Activated T-cell treated with anti-CD3 and anti-CD28 coated beads, Interleukin-2, amount 50 U/mL, for 4 hours (primary cell): ENCODE measurements at places on chromosomes 7 and 10. TPM values are rescaled to one million over a fixed set of nuclear protein-coding genes. Genes with fewer than 3 reads are reported as not detected.

DNA sequence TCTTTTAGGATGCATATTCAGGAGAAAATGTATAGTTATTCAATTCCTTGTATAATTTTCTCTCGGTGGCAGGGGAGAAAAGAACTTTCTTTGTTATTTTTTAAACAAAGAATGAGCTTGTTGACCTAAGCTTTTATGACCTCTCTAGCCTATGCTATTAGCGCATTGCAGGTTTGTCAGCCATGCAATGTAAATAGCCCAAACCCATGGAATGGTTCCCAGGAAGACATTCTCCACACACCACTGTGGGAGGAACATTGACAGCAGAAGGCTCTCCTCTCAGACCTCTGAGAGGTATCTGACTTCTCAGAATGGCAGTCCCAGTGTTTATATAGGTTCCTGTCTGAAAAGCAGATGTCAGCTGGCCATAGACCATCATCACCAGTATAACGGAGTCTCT, 19.6 kb upstream of the AGBL3 start:
- DNase-seq: no peak

- DNase-seq: no peak
Observed at GRCh38 chr7:50712252-50713122, 70.2 kb downstream of the GRB10 start.

GRCh38 chr7:92075455-92076158, 58.7 kb downstream of the CYP51A1 start:
- DNase-seq: no peak

DNA sequence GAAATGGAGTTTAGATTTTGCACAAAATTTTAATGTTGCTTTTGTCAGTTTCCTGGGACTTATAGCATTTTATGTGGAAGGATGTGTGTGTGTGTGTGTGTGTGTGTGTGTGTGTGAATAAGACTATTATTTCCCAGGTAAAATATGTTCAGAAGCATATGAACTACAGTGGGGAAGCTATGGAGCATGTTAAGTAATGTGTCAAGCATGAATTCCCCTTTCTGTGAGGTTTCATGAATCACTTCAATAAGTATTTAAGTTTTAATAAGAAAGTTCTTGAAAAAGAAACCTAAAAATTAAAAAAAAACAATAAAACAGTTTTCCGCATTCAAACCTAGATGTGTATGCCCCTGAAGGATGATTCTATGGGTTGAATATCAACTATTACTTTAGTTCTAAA, 693 bp downstream of the CREB5 start:
- no peak for DNase-seq

DNA sequence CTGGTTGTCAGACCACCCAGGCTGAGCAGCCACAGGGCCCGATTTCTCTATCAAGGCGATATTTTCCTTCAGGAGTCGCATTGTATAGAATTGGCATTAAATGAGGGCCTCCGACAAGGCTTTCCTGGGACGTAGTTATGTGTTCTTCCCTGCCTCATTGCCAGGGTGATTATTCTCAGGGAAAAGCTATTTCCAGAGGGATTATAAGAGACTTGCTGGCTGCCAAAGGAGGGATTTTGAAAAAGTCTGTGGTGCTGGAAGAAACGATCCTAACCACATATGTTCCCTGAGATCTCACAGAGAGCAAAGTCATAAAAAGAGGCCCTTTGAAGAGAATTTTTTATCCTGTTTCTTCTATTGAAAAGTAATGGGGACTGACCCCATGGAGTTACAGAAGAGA, 27.7 kb upstream of the SDHAF3 start:
- DNase-seq: no peak

- DNase-seq: no peak
Observed at GRCh38 chr7:149864751-149865150, 9.0 kb upstream of the ATP6V0E2 start.

- DNase-seq: no peak
Observed at GRCh38 chr7:31872545-31873370, 185.7 kb downstream of the PPP1R17 start.

DNA sequence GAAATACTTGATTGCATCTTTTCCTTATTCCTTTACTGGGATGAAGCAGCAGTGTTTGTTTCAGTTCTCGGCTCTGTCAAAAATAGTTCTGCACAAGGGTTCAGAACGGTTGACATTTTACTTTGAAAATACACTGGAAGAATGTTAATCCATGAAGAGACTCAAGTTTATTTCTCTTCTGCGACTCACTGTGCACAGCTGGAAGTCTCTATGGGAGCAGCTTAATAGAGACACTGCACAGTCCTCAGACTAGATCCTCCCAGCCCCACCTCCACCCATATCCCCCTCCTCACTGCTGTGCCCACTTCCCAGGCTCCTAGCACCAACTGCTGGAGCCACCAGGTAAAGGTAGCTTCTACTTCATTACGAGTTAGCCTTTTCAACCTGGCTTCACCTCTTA, 517.8 kb downstream of the GRID1 start:
- no peak for DNase-seq

- no peak for DNase-seq
Observed at GRCh38 chr7:35521941-35522340, 173.0 kb downstream of the HERPUD2 start.

- DNase-seq: no peak
Observed at GRCh38 chr10:127300868-127301321, 104.5 kb upstream of the INSYN2A start.

GRCh38 chr10:73926152-73926764, 15.3 kb downstream of the PLAU start:
- no peak for DNase-seq

GRCh38 chr10:121079226-121079625, 228.1 kb downstream of the WDR11 start:
- no peak for DNase-seq

DNA sequence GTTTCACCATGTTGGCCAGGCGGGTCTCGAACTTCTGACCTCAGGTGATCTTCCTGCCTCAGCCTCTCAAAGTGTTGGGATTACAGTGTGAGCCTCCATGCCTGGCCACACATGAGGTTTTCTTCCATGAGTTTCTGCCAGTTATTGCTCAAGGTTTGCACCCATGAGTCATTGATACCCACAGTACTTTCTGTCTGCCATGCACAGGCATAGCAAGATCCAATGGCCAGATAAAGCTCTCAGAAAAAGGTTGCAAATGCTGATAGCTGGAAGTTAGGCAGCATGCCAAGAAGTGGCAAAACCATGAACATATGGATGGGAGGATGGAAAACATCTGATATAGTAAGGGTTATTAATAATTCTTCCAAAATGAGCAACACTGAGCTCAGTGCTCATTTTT, 298.7 kb upstream of the NRG3 start:
- no peak for DNase-seq

DNA sequence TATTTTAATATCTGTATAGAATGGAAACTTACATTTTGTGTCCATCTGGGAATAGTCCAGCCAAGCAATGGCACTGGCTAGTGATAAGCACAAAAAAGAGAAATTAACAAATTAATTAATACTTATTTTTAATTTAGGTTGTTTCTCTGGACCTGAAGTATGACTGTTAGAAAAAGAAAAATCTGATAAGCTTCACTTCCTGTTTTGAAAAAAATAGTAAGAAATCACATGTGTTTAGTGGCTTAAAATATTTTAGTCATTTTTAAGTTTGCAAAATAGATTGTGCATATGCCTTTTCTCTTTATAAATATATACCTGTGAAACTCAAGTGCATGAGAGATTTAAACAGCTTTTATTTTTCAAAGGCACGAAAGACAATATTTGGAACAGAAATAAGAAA, 50.1 kb upstream of the CREB5 start:
- DNase-seq: no peak

GRCh38 chr10:58665361-58665760, 152.7 kb downstream of the BICC1 start:
- DNase-seq: no peak

GRCh38 chr10:98419469-98420261, 4.7 kb upstream of the PYROXD2 start:
- no peak for DNase-seq

DNA sequence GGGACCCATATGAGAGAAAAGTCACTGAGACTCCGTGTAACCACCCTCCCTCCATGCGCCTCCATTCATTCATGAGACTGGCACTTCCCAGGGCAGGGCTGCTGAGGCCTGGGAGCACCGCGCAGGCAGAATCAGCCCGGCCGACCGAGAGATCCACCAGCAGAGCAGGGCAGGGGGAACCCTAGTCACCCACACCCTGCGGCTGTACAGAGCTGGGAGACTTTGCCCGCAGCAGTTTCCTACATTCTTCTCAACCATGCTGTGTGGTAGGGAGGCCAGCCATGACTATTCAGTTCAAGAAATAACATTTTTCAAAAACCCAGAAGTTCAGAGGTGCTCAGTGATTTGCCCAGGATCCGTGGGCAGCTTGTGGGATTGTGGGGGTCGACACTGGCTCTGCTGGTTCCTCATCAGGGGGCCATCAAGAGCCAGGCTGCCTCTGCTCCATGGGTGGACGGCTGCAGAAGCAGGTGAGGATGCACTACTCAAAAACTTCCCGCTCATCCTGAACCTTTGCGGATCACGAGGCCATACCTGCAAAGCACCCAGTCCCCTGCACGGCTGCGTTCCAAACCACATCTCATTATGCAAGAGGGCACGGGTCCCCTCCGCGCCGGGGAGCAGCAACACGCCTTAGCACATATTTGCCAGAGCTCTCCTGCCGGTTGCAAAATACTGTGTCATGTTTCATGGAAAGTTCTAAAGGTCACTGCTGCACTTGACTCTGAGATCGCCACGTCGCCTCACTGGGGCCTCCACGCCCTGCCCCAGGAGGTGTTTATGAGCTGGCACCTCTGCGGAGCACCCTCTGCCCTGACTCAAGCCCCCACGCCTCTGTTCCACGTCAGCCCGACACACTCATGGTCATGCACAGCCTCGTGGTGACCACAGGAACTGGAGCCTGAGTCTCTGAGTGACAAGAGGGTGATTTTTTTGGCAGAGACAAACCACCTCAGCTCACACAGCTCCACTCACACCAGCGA, 132.0 kb downstream of the PRKAG2 start:
- no peak for DNase-seq

DNA sequence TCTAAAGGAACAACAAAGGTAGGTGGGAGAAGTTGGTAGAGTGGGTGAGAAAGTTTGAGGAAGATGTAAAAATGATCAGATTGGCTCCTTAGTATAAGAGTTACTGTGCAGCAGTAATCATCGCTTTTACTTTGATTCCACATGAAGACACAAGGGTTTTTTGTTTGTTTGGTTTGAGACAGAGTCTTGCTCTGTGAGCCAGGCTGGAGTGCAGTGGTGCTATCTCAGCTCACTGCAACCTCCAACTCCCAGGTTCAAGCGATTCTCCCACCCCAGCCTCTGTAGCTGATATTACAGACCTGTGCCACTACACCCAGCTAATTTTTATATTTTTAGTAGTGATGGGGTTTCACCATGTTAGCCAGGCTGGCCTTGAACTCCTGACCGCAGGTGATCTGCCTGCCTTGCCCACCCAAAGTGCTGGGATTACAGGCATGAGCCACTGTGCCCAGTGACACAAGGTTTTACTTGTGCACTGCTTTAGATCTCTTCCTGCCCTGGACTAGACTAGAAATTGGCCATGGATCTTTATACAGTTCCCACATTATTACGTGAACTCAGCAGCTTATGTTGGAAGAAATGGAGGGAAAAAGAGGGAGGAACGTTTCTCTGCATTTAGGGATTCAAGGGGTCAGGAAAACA, 10.7 kb downstream of the LUC7L2 start:
- DNase-seq: no peak

DNA sequence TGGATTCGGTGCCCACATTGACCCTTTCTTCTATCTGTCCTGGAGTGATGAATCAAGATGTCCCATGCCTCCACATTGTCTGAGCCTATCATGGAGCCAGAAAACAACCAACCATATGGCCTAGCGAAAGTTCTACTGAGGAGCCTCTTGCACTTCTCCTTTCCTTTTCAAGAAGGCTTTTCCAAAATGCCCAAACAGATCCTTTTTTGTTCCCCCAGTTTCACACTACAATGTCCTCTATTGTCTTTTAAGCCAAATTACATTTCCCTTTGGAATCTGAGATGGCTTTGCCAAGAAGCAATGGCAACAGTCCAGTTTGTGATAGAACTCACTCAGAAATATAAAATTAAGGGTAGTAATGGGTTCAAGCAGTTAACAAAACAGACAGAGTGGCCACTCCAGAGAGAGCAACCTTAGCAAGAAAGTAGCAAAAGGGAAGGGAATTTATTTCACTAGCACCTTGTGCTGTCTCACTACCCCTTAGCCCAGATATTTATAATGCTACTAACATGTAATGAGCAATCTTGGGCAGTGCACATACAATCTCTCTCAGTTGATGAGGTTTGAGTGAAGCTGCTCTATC, 194.6 kb upstream of the PDE1C start:
- no peak for DNase-seq

GRCh38 chr10:83736008-83736407, 403.3 kb upstream of the GHITM start:
- DNase-seq: no peak

DNA sequence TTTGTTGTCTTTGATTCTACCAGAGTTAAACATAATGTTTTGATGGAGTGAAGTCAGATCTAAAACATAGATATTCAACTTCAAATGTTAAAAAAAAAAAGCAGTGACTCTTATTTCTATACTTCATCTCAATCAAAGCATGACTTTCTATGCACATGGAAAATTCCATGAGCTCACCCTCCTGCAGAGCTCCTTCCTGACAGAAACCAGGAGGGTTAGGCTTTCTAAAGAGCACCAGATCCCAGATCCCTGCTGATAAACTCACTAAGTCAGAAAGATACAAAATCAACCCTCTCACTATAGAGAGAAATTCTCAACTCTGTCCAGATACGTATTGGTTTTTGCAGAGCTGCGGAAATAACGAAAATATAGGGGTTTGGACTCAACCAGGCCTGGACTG, 122.6 kb downstream of the FAM107B start:
- DNase-seq: no peak

DNA sequence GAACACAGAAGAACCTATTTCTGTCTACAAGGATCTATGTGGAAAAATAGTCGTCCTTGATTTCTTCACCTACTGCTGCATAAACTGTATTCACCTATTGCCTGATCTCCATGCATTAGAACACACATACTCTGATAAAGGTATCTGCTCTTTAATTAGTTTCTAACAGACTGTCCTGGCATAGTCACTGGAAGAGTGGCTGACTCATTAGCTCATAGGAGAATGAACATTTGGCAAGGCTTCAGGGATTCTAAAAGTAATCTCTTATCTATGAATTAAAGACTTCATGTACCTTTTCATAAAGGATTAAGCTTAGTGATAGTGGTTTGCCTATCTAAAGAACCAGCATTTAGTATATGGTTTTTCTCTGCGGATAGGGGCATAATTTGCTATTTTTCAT, 4.1 kb downstream of the NHLRC2 start:
- no peak for DNase-seq

Gene FGFR2
- total RNA-seq: 0.18 TPM

Gene PPP1R3A
- not detected for total RNA-seq

Gene PHYHIPL
- total RNA-seq: not detected

Gene CPN1
- not detected for total RNA-seq

Gene PAPOLB
- total RNA-seq: not detected

Gene IL6
- 9.3 TPM for total RNA-seq

Gene GALNT17
- not detected for total RNA-seq
